ENCODE measurements at places on chromosomes 12 and 14.

DNA sequence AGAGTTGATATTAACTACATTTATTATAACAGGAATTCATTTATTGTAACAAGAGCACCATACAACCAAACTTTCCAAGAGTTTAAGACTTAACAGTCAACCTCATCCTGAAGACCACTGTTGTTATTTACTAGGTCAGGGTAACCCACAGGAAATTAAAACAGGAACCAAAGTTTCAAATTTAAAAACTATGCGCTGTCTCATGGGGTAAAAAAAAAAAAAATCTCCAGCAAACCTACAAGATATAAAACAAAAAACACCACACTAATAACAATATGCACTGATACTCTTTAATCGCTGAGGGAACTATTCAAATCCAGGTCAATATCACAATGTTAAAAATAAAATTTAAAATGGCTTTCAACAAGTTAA, 44.5 kb downstream of the FOXN3 start:
- no peak for DNase-seq

DNA sequence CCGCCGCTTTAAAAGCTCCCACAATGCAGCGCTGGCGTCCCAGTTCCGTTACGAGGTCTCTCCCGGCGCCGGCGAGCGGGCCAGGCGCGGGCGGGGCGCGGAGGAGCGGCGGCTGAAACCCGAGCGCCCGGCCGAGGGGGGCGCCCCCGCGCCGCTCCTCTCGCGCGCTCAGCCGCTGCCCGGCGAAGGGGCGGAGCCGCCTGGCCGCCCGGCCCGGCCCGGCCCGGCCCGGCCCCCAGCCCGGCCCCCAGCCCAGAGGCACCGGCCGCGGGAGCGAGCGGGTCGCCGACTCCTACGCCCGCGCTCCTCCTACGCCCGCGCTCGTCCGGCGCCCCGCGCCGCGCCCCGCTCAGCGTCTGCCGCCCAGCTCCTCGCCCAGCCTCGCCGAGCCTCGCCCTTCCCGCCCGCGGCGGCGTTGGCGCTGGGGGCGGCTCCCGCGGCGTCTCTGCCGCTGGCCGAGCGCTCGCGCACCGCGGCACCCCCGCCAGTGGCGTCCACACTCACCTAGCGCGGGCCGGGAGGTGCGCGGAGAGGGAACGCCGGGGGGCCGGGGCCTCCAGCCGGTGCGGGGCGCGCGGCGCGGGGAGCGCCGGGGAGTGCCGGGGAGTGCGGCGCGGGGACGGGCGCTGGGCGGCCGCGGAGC, at the start of gene RASSF8:
TSS of gene RASSF8 (plus strand) at position 255 of the 643 bp plus-strand sequence. CDS start 96,662 bp downstream, outside the sequence.
- peak; percentile 9 for DNase-seq

DNA sequence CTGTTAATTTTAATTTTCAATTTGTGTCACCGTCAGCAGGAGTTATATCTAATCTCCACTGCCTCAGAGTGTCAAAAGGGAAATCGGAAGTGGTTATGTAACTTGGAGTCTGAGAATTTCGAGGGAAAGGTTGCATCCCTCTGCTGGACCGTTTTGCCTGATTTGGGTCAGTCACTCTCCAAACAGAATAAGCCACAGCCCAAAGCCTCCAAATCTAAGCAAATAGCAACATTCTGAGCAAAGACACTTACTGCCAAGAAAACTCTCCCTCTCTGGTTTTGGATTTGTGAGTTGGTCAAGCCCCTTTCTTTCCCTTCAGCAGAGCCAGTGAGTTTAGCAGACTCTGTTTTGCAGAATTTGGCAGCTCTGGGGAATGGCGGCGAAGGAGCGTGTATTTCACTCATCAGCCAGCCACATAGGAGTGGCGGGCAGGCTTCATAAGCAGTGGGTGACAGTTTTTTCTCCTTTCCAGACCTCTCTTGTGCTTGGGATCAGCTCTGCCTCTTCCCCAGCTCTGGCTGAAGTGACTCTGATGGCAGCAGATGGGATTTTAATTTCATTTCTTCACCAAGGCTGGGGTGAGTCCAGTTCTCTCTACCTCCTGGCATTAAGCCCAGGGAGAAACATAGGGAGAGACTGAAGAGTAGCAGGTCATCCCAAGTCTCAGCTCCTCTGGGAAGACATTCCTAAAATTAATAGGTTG, 218.7 kb upstream of the NOS1 start:
- no peak for DNase-seq

GRCh38 chr12:122097927-122098756, 19.6 kb downstream of the MLXIP start:
- DNase-seq, result no peak

- DNase-seq, result no peak
Measured at GRCh38 chr14:74649167-74649566, 37.1 kb upstream of the LTBP2 start.

- DNase-seq, result no peak
Measured at GRCh38 chr14:77105145-77105939, 7.3 kb downstream of the CIPC start.

DNA sequence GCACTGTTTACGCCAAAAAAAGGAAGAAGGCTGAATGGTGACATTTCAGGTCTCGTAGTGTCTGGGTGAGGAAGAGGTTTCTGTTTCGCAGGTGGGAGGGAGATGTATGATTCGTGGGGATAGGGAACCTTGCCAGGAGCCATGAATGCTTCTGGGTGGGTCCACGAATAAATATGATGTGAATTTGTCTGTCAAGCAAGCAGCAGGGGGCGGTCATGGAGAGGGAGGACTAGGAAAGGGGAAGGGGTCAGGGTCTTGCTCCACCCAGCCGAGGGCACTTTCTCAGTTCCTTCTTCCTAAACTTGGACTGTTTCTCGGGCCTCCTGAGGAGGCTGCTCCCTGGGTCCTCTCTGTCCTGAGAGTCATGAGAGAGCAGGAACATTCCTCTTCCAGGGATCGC, 72.5 kb downstream of the LGMN start:
- DNase-seq, result no peak

- DNase-seq, result no peak
Measured at GRCh38 chr12:83265808-83266207, 579.1 kb downstream of the TMTC2 start.

- DNase-seq, result no peak
Measured at GRCh38 chr14:98974113-98974512, 297.9 kb downstream of the BCL11B start.

DNA sequence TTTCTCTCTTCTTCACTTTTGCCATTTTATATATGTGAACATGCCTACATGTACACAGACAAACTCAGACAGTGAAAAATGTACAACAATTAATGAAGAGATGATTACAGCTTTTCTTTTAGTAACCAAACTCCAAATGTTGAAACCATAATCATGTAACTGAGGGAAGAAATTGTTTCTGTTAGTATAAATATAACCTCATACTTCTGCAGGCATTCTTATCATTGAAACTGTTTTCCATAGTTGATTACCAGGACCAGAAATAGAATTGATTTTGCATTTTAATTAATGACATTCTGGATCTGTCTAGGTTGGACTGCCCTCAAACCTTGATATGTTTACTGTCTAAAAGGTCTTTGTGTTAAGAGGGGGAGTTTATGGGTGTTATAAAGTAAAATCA, 3.2 kb downstream of the ANO4 start:
- no peak for DNase-seq

DNA sequence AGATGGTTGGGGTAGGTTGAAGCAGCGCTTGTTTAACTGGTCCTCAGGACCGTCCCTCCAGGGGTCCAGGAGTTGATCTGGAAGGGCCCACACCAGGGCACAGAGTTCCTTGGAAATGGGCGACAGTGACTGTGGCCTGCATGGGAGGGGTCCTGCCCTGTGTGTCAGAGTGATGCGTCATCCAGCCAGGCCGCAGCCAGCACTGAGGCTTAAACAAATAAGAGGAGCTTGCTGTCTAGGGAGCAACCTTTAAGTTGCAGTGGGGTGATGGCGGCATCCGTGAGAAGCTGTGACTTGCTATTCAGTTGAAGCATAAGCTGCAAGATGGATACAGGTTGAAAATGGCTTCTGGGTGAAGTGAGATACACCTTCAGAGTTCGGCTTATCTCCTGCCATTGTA, 20.2 kb downstream of the DCAF4 start:
- DNase-seq, result no peak

DNA sequence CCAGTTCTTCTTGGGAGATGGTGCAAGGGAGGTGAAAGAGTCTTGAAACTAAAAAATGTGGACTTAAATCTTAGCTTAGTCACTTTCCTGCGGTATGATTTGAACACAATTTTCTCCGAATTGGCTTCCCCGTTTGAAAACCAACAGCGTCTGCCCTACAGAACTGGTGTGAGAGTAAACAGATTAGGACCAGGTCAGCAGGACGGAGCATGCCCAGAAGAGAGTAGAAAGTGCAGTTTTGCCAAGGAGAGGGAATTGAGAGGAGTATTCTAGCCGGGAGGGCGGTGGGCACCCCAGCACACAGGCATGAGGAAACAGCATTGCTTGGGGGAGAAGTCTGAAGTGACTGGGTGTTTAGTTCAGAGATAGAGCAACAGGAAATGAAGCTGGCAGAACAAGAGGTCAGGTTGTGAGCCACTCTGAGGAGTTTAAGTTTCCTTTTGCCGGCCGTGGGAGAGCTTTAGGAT, 927.1 kb downstream of the VRK1 start:
- peak; percentile 54 for DNase-seq

DNA sequence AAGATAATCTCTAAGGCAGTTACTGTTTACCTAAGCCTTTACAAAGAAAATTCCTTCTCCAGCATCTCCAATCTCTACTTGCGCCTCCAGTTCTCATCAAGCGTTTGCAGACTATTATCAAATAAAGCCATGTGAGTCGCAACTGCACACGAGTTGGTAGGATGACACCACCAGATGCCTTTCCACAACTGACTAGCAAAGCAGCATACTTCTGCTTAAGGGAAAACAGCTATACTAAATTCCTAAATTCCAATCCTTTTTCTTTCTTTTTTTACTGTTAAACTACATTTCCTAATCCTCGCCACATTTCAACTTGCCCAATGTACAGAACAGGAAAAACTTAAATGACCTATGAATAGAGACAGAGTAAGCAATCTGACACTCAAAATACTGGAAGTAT, 166.7 kb downstream of the ITPR2 start:
- DNase-seq, result no peak

DNA sequence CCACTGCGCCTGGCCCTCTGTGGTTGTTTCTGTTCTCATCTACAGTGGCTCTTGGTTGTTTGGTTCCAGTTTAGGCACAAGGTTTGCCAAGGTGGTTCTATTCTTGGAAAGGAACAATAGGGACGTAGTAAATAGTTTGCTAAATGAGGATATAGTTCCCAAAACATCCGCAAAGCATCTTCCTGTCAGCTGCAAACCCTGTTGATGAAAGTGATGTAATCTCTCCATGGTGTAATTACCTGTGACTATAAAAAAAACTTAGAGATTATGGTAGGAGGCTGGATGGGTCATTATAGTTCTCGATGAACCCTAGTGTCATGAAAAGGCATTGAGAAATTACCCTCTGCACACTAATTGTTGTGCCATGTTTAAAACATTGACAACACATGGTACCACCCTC, 52.9 kb downstream of the SUSD6 start:
- no peak for DNase-seq

DNA sequence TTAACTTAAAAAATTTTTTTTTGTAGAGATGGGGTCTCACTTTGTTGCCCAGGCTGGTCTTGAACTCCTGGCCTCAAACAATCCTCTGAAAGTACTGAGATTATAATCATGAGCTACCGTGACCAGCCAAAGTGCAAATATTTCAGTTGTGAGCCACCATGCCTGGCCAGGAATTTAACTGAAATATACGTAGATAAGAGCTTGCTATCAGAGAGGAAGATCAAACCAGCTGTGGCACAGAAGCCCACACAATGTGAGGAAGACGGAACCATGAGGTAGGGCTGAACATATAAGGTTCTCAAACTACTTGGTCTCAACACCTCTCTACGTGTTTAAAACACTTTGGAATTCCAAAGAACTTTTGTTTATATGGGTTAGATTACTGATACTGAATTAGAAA, 29.1 kb downstream of the ATG14 start:
- DNase-seq, result no peak

- DNase-seq, result no peak
Measured at GRCh38 chr12:54071942-54072341, 18.3 kb downstream of the HOXC4 start.

DNA sequence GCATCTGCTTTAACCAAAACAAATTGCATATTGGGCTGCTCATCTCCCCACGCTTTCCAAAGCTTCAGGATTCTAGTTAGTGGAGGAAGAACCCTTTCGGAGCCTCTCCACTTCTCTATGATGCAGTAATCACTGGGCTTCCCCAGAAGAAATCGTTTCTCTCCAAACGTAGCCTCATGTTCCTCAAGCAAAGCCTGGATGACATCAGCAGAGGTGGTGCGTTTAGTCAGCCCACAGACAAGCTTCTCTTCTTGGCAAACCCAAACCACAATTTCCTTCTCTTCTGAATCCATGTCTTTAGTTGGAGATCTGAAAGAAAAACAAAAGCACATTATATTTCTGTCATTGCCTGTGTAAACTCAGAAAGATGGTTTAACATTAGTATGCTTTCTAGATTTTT, 30.6 kb downstream of the RASSF9 start:
- DNase-seq, result no peak

GRCh38 chr12:47317175-47317915, 237.6 kb upstream of the AMIGO2 start:
- peak; percentile 28 for DNase-seq

DNA sequence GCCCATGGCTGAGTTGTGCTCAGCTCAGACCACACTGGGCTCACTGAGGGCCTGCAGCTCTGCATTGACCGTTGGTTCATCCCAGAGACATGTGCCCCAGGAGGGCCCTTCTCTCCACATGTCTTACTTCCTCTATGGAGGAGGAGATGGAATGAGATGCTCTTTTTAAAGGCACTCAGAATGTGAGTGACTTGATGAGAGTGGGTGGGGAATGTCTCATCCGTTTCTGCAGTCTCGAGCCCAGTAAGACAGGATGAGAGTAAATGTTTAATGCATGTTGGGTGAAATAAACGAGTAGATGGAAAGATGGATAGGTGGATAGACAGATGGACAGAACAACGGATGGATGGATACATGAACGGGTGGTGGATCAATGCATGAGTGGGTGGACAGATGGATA, 68.8 kb upstream of the NOS1 start:
- DNase-seq, result no peak

GRCh38 chr12:11965258-11965910, 105.4 kb upstream of the BCL2L14 start:
- no peak for DNase-seq

DNA sequence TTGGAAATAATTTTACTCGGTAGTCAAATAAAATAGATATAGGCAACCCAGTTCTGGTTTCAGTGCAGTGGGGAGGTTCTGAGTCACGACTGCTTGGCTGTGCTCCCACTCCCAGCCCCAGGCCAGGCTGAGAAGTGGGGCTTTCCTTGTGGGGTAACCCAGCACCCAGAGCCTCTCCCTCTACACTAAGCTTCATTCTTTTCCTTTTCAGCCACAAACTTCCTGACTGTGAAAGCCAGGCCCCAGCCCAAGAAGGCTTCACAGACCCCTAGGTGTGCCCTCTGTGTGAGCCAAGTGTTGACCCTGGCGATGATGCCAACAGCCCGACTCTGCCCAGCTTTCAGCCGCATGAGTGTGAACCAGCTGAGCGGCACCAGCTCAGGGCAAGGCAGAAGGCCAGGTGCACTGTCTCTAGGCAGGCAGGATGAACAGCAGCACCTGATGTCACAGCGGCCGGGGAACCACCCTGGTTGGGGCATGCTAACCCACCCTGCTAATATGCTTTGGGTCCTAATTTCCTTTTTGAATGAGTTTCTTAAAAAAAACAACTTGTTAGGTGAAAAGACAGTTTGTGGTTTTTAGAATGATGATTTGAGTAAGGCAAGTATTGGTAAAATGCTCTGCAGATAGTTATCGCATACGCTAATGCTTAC, 42.2 kb upstream of the ATP23 start:
- DNase-seq, result peak; percentile 67

GRCh38 chr12:54352022-54352531, 12.2 kb downstream of the GPR84 start:
- no peak for DNase-seq

- DNase-seq, result no peak
Measured at GRCh38 chr14:50855558-50855957, 16.3 kb upstream of the ABHD12B start.

Data from activated CD4-positive, alpha-beta T cell treated with anti-CD3 and anti-CD28 coated beads, Interleukin-2, amount 10 ng/mL, durations not matched to agents 7 days and 5 days (primary cell).